ENCODE measurements at places on chromosomes 2 and 18.
A peak's percentile ranks its signal among the peaks of the same experiment; 100 is the strongest.

- peak; percentile 61 for DNase-seq
Observed at GRCh38 chr2:224210286-224211180, 171.4 kb upstream of the SERPINE2 start.

DNA sequence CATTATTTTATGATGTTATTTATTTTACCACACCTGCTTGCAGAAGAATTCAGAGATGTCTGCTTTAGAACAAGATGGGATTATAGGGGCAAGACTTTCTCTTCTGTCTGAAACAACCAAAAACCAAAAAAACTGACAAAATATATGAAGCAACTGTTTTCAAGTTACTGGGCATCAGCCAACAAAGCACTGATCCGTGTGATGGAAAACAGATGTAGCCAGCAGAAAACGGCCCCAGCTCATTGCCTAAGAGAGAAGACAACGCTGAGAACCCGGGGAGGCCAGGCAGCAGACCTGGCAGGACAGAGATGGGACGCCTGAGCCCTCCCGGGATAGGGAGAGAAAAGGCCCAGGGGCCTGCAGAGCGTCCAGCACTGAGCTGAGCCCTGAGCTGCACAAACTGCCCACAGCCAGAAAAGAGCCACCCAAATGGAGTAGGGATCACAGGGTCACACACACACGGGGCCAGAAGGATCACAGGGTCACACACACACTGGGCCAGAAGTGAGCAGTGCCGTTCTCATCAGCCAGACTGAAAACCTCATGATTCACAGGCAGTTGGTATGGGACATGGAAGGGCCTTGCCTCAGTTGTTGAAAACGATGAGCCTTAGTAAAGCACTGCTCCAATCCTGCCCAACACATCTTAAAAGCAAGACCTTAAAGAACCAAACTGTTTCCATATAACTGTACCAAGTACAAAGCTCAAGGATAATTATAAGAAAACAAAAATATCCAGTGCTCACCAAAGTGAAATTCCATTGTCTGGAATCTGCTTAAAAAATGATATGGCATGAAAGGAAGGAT, 12.1 kb downstream of the PXDN start:
- DNase-seq, result peak; percentile 51

GRCh38 chr18:48831802-48832201, 119.0 kb downstream of the SMAD7 start:
- peak; percentile 56 for DNase-seq

DNA sequence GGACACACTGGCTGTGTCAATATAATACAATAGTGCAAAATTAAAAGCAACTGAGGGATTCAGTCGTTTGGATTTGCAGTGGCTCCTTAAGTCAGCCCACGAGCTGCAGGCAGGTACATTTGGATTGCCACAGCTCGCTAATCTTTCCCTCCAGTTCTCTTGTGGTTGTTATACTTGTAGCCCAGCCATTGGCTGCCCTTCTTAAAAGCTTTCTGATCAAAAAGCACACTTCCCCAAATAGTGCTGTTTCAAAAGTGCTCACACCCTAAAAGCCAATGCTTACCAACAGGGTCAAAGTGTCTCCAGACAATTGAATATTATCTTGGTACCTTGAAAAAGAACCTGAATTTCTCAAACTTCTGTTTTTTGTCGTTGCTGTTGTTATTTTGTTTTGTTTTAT, 404.7 kb upstream of the FAM98A start:
- no peak for DNase-seq

DNA sequence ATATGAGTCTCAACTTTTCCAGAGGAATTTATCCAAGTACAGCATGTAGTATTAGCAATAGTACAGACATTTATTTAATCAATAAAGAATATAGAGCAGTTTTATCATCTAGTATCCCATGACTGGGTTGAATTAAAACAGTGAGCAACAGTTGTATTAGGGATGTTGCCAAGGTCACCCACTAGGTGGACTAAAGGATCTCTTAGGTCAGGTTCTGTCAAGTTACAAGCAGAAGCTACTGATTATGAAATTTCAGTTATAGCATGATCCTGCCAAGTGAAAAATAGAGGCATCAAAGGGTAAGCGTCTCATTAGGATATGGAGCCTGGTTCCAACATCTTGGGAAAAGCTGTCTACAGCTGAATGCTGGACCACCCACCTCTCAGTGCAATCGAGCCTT, 52.1 kb upstream of the LAPTM4A start:
- DNase-seq, result no peak

DNA sequence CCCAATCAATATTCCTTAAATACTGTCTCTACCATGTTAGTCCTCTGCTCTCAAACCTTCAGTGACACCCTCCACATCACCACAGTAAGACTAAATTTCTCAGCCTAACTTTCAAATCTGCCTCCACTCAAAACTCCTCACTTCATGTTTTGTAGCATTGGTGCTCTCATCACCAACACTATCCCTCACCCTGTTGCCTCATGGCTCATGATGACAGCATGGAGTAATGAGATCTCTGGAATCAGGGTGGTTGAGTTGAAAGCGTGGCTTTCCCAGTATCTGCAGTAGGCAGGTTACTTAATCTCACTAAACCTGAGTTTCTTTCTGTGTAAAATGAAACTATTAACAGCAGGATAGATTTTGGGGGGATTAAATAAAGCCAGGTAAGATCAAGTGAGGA, 621.4 kb downstream of the NYAP2 start:
- DNase-seq, result no peak

GRCh38 chr2:112185131-112185530, 46.9 kb downstream of the FBLN7 start:
- DNase-seq, result peak; percentile 41

DNA sequence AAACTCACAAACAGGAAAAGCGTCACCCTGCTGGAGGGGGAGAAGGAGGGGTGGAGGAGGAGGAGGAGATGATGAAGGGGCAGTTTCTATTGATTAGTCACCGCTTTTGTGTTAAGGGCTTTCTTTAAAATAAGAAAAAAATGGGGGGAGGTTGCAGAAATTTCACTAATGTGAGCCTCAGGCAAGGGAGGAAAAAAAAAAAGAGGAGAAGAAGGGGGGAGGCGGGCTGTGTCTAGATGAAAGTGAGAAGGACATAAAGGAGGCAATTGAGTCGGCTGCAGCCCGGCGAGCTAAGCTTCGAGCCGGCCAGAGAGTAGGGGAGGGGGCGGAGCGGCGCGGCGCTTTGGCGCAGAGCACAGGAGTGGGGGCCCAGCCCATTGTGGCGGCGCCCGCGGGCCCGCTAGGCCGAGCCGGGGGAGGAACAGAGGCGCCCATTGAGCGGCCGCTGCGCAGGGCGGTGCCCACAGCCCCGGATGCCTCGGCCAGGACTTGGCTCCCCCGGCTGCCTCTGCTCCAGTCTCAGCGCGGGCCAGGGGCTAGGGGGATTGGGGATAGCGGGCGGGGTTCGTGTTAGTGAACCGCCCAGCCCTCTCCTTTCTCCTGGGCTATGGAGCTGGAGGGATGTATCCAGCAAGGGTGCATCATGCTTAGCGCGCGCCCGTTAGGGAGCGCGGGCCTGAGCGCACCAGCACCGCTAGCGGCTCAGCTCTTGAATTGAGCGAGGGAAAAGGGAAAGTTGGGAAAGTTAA, 7.9 kb downstream of the PAX3 start:
- peak; percentile 96 for DNase-seq

- peak; percentile 38 for DNase-seq
Observed at GRCh38 chr18:2878656-2879330, 32.0 kb downstream of the EMILIN2 start.

- no peak for DNase-seq
Observed at GRCh38 chr2:204203704-204204103, 267.1 kb downstream of the ICOS start.

Measured in islet precursor cell (in vitro differentiated cells).